T-helper 9 cell (primary cell): ENCODE measurements at places on chromosomes 7 and 10.

- DNase-seq: no peak
Observed at GRCh38 chr10:4138146-4138721, 353.2 kb upstream of the KLF6 start.

- no peak for DNase-seq
Observed at GRCh38 chr7:111083413-111083812, 7.5 kb upstream of the LRRN3 start.

DNA sequence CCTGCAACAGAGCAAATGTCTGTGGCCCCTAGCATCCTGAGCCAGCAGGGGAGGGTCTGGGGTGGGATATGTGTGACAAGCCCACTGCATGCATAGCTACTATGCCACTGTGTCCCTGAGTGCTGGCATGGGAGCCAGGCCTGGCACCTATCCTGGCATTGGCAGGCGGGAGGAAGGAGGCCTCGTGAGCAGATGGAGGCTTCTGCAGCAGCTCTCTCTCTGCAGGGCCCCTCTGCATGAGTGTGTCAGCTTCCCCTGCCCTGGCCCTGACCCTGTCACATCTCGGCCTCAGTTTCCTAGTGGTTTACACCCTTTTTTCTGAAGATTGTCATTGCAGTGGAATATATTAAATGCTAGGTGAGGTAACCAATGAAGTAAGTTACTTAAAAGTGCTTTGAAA is 13.1 kb upstream of the IMPDH1 start:
- DNase-seq: no peak

GRCh38 chr7:135270577-135271254 is 37.1 kb downstream of the STRA8 start:
- no peak for DNase-seq

DNA sequence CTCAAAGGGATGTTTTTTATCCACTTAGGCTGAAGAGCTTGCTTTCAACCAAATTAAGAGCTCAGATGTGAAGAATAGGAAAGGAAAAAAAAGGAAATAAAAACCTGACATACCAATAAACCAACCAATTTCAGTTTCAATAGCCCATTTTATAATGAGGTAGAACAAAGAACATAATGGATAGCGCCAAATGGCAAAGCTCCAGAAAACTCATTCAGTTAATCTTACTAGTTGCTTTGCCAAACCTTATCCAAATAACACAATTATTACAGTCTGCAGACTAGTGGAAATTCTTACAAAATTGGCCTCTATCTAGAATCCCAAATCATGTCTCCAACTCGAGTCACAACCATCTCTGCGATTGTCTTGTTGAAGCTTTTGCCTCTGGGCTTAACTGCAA is 337.0 kb downstream of the CRPPA start:
- DNase-seq: no peak
